ENCODE measurements at places on chromosomes 3 and 15.

- no peak for DNase-seq
These were observed 182.0 kb upstream of the BHLHE40 start for GRCh38 chr3:4797201-4797705.

DNA sequence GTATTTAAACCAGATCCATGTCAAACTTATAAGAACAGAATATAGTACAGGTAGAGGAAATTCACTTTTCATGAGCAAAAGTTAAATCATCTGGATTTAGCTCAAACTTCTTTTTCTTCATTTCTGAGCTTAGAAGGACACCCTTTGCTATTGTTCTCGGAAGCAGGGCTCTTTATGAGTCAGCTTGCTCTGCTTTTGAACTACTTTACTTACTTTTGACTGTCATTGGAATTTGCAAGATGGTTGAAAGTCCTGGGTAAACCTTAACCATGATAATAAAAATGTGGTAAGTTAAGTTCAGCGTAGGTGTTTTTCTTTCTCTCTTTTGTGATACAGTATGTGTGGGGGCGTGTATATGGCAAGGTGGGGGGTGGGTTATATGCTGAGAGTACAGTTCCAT, 312.7 kb upstream of the DPH6 start:
- DNase-seq = no peak

DNA sequence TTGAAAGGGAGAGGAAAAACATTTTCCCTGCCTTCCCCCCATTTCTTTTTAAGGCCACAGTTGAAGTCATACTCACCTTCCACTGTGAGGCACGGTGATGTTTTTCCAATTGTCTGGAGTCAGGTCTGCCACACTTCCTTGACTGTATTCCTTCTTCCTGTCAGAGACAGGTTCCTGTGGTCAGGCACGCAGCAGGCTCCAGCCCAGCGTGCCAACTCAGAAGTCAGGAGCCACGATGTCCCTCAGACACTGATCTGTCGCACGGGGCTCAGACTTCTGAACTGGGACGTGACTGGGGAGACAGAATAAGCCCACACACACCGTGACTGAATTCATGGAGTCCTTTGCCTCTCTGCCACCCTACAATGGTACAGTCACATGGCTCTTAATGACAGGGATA, 41.2 kb upstream of the ADAMTS9 start:
- DNase-seq = no peak

- DNase-seq = no peak
These were observed 492.5 kb upstream of the CFAP20DC start for GRCh38 chr3:59542276-59542675.

DNA sequence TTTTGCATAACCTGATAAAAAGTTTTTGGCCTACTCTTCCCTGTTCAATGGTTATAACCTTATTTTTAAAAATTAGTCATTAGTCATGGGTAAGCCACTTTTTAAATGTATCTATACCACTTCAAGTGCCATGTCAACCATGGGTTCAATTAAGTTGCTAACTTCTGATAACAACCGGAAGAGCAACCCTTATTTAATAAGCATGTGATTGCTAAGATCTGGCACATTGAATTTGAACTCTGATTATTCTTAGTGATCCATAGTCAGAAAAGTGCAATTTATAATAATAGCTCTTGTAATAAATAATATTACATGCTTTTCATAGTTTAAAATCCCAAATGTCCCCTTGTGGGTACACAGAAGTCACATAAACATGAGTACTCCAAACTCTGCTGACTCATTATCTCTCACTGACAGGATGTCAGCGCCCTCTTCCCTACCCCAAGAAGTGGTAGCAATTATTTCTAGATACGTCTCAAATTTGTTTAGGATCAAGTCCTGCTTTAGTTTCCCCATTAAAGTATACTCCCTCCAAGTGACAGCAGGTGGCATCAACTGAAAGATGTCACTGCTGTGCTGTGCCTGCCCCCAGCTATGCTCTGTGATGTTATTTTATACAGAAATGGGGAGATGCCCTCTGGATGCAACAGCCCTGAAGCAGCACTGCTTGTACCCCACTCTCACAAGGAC, 18.6 kb downstream of the SAMD7 start:
- DNase-seq = no peak

Measured in stimulated activated CD8-positive, alpha-beta memory T cell treated with anti-CD3 and anti-CD28 coated beads, Interleukin-4, amount 100 ng/mL, for 1 hour (primary cell).